Renal cortex interstitium (tissue), 15 donors: ENCODE measurements at places on chromosomes 6 and 20. TPM values are rescaled to one million over a fixed set of nuclear protein-coding genes. Genes with fewer than 3 reads are reported as not detected.

UST gene
- polyA plus RNA-seq, result 9.9 TPM

MARCKS gene
- 270 TPM for polyA plus RNA-seq

ADGB gene
- 0.65 TPM for polyA plus RNA-seq

OR12D3 gene
- not detected for polyA plus RNA-seq

GRCh38 chr6:112984899-112985298, 637.8 kb downstream of the RFPL4B start:
- DNase-seq, result no peak

GRCh38 chr6:147906361-147906760, 397.9 kb downstream of the SAMD5 start:
- no peak for DNase-seq

DNA sequence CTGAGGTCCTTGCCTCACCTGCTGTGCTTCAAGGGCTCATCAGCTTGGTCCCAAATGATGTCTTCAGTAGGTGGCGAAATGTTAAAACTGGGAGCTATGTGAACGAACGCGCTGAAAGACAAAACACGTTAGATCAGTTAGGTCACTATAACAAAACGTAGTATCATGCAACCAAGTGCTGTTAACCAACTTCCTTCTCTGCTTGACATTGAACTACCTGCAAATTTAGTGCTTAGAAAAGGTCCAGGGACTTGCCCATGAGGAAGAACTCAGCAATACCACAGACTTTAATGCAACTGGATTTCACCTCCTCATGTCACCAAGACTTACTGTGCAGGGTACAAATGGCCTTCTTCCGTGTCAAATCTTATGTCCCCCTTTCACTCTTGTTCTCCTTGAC, 24.8 kb downstream of the BACH2 start:
- DNase-seq, result no peak

DNA sequence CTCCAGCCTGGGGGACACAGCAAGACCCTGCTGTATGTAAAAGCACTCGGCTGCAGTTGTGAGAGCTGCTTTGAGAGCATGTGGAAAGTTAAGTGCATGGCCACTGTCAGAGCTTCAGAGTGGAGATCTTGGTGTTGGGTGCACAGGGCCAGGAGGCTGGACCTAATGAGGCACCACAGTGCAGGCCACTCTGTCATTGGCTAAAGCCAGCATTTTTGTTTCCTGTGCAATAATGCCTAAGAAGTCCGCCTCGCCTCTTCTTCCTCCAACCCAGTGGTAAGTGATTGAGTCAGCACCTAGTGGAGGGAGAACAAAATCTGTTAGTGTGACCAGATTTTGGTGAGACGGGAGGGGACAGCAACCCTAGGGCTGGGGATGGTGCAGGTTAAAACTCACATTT, 60.6 kb downstream of the SSR1 start:
- no peak for DNase-seq

DNA sequence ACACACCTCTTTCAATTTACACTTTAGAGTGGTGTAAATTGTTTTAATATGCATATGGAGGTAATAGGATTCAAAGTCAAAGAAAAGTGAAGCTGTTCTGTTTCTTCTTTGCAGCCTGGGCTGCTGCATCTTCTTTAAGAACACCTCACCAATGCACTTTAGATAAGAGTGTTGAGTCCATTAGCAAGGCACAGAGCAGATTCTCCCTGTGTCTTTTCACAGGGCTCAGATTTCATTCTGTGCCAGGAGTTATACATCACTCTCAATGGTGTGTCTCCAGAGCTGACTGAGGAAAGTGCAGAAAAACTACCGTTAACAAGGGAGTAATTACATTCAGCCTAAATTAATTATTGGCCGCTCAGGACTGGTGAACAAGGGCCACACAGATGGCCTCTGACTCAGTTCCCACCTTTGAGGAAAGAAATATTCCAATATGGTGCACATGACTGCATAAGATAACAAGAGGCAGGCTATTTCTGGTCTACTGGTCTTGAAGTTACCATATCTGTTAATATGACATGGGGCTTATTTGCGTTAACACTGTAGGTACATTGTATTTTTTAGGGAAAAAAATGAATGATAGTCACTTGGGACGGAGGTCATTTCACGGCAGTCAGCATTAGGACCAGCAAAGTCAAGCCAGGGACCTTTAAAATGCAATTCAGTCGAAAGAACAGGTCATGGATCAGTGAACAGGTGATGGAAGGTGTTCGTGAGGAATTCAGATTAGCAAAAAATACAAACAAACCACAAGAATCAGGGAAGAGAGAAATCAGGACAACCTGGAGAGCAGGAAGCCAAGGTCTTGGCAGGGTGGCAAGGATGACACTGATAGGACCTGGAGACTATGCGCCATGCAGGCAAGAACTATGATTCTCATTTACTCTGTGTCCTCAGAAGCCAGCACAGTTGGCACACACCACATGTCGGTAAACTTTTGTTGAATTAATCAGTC, 203.7 kb downstream of the TBX18 start:
- DNase-seq, result no peak

- no peak for DNase-seq
Observed at GRCh38 chr20:18728165-18728869, 85.3 kb upstream of the SCP2D1 start.

- DNase-seq, result no peak
Observed at GRCh38 chr20:46638898-46639274, 12.4 kb downstream of the SLC13A3 start.

DNA sequence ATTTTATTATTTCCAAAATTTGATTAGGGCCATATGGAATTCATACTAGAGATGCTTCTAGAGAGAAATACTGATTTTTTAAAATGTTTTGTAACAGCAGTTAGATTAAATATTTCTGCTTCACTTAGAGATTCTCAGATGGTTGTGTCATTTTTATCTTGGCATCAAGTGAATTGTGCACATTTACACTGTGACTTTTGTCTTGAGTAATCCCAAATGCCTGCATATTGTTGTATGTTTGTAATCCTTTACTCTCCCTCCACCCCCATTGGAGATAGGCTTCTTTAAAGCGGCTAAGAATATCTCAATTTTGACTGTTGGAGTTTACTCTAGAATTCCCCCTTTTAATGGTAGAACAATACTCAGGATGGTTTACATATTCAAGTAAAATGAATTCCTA, 19.0 kb downstream of the STX16 start:
- no peak for DNase-seq

DNA sequence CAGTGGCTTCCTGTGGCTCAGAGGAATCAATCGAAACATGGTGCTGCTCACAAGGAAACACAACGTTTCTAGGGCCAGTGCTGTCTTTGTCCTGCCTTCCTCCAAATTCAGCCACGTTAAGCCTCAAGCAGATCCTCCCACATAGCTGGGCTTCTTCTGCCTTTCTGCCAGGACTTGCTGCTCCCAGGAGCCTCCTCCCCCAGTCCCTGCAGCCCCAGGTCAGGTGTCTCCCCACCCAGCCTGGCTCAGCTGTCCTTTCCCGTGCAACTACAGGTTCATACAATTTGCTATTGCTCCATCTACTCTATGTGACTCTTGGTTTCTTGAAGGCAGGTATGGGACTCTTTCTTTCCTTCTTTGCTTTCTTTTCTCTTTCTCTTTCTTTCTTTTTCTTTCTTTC, 215.3 kb upstream of the RNF24 start:
- no peak for DNase-seq

- no peak for DNase-seq
Observed at GRCh38 chr6:14046476-14047068, 71.0 kb upstream of the CD83 start.

GRCh38 chr6:33728438-33728837, 16.9 kb upstream of the UQCC2 start:
- DNase-seq, result no peak

GRCh38 chr6:67717281-67717680, 917.8 kb upstream of the ADGRB3 start:
- DNase-seq, result no peak
